ENCODE measurements at places on chromosomes 12 and 14. TPM values are rescaled to one million over a fixed set of nuclear protein-coding genes. Genes with fewer than 3 reads are reported as not detected.

- DNase-seq = no peak
Measured at GRCh38 chr14:56422703-56423213, 156.8 kb upstream of the TMEM260 start.

TBX3 gene
- polyA plus RNA-seq = 66.4 TPM

GRCh38 chr14:76977793-76978720, 50.5 kb downstream of the IRF2BPL start:
- no peak for DNase-seq

ANP32D gene
- not detected for polyA plus RNA-seq

- DNase-seq = no peak
Measured at GRCh38 chr14:30584058-30584630, 25.2 kb downstream of the G2E3 start.

NRIP2 gene
- not detected for polyA plus RNA-seq

TTC6 gene
- not detected for polyA plus RNA-seq

GRCh38 chr12:108858311-108859074, 1.1 kb upstream of the SSH1 start:
- no peak for DNase-seq

DNA sequence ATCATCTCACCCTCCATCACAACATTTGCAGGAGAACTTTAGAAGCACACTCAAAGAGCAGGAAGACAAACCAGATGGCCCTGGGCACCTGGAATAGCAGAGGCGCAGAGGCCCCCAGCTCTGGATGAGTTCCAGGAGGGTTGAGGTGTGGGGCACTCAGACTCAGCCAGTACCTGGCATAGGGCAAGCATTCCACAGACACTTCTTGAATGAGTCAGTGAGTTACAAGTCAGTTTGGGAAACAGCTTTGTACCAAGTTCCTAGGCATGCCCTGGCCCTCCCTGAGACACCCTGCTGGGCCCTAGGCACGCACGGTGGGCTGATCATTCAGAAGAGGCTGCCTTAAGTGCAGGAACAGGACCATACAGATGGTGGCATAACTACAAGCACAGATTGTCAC, 54.3 kb downstream of the MAP3K9 start:
- DNase-seq = no peak

DNA sequence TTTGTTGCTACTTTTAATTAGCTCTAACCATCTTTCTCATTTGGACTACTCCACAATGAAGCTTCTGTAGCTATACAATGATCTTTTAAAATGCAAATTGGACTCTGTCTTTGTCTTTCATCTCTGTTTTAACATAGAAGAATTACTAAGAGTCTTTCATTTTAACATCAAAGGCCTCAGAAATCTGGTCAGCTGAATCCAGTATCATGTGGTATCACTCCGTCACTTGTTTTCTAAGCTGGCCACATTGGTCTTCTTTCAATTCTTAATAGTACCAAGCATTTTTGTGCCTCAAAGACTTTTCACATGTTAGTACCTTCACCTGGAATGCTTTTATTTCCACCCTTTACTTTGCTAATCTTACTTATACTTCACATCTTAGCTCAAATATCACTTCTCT, 95.5 kb upstream of the SLC16A7 start:
- no peak for DNase-seq

CFAP251 gene
- 1.3 TPM for polyA plus RNA-seq

TGFB3 gene
- polyA plus RNA-seq = 6.7 TPM

GRCh38 chr14:89349171-89350008, 67.6 kb downstream of the FOXN3 start:
- DNase-seq = no peak

FBLN5 gene
- polyA plus RNA-seq = 135 TPM

- DNase-seq = no peak
Measured at GRCh38 chr14:77407158-77407557, 16.2 kb downstream of the NOXRED1 start.

RFX4 gene
- polyA plus RNA-seq = not detected

ACOT6 gene
- polyA plus RNA-seq = not detected

GRCh38 chr12:93918262-93918661, 230.1 kb upstream of the PLXNC1 start:
- DNase-seq = peak; percentile 83

CLEC7A gene
- polyA plus RNA-seq = not detected

TBC1D30 gene
- polyA plus RNA-seq = 0.22 TPM

GRCh38 chr12:72141381-72141780, 130.8 kb upstream of the TRHDE start:
- no peak for DNase-seq

DNA sequence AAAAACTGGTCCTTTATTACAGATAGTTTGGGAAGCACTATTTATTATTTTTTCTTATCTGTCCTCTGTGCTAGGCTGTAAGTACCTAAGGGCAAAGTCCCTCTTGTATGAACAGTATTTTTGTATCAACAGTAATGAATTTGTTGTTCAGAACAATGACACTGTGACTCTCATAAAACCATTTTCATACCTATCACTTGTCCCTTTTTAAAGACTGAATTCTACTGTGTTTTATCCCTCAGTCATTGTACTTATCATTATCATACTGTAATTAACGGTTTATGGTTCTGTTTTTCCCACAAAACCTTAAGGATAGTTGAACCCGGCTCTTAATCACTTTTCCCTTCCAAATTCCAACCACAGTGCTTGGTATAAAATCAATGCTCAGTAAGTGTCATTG, 69.4 kb downstream of the SRGAP1 start:
- DNase-seq = no peak

GRCh38 chr14:77245820-77246219, 25.2 kb downstream of the NGB start:
- no peak for DNase-seq

TFCP2 gene
- 16.0 TPM for polyA plus RNA-seq

RPGRIP1 gene
- polyA plus RNA-seq = not detected

DNA sequence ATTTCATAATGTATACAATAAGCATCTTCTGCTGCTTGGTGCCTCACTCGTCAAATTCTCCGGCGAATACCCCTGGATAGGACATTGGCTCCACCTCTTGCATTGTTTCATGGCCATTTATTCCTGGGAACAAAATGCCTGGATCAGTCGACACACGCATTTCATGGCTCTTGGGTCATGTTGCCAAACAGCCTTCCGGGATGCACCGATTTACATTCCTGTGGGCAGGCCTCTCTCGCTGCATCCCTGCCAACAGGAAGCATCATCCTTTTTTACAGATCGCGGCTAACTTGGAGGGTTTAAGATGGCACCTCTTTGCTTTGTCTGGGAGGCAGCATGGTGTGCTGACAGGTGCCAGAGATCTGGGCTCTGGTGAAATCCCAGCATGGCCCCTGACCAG, 32.7 kb upstream of the RIMBP2 start:
- DNase-seq = no peak

GRCh38 chr12:79634957-79635471, 55.8 kb downstream of the PAWR start:
- peak; percentile 18 for DNase-seq

DNA sequence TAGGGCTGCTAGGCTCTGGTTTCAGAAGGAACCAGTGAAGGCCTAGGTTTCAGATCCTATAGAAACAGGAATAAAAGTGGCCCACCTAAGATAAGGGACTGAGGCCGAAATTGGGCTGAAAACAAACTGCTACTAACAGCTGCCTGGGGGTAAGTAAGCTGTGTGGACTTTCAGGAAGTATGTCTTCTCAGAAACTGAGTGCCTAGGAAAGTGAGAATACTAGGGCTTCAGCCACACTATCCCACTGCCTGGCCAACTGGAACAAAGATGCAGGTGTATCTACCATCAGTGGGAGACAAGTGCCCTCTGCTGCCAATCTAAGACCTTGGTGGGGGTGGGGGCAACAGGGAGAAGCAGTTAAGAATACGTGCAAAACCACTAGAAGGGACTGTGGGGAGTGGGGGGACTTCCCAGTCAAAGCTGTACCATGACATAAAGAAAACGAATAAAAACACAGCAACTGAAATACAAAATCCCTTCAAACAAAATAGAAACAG, 82.5 kb downstream of the MED13L start:
- no peak for DNase-seq

NYNRIN gene
- 10.1 TPM for polyA plus RNA-seq

- DNase-seq = no peak
Measured at GRCh38 chr14:76080025-76080424, 71.7 kb upstream of the GPATCH2L start.

MARCHF9 gene
- polyA plus RNA-seq = 6.2 TPM

CLEC4C gene
- polyA plus RNA-seq = not detected

- no peak for DNase-seq
Measured at GRCh38 chr12:111181143-111181726, 187.7 kb downstream of the PHETA1 start.

GRCh38 chr12:11581179-11581755, 68.2 kb upstream of the ETV6 start:
- DNase-seq = no peak

GRCh38 chr12:112179916-112180315, 54.6 kb downstream of the TRAFD1 start:
- DNase-seq = no peak

DNA sequence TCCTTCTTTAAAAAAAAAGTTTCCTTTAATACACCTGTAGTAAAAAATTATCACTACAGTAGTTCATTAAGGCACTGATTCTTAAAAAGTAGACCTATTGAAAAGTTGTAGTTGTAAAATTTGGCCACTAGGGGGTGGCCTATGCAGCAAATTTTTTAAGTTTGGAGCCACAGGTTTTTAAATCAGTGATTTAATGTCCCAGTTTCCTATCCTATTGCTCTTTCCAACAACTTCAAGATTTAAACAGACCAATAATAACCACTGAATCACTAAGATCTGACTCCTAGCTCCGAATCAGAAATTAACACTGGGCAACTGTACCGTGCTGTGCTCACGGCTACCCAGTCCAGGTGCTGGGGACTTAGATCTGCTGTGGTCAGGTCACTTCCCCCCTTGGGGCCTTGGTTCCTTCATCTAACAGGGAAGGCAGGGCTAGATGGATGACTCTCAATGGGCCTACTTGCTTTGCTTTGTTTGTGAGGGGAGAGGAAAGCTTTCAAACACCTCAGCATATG, 279.3 kb downstream of the MED13L start:
- peak; percentile 8 for DNase-seq

FAR2 gene
- 17.1 TPM for polyA plus RNA-seq

GRCh38 chr14:48504921-48505320, 829.5 kb upstream of the MDGA2 start:
- DNase-seq = no peak

DNA sequence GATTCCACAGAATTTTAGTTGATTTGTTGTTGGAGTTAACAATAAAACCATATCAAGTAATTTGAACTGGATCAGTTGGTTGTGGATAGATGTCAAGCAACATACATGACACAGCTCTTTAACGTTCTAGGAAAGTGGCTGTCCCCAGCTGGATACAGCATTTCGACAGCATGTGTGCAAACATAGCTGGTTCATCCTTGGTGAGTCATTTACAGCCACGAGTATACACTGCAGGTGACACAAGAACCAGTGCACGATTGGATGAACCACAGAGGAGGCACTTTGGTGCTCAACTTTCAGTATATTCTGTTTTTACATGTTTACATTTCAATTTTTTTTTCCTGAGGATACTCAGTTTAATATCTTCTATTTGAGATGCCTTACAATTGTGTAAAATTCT, 242.4 kb downstream of the TMEM117 start:
- DNase-seq = no peak

DNA sequence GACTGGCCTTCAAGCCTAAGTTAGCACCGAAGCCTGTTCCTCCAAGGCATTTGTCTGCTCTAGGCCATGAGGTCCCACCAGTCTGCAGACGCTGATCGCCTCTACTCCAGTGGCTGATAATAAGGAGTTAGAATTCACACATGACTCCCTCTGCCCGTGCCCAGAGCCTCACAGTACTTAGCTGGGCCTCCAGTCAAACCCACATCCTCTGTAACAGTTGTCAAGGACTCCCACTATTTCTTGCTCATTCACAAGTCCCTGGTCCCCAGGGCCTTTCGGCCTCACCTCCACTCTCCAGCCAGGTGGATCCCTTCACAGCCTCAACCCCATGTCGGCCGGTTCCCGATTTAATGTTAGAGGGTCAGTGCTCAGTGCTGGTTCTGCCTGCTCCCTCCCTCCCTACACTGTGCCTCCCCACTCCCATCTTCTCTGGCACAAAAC, 6.3 kb upstream of the KRT5 start:
- no peak for DNase-seq

DNA sequence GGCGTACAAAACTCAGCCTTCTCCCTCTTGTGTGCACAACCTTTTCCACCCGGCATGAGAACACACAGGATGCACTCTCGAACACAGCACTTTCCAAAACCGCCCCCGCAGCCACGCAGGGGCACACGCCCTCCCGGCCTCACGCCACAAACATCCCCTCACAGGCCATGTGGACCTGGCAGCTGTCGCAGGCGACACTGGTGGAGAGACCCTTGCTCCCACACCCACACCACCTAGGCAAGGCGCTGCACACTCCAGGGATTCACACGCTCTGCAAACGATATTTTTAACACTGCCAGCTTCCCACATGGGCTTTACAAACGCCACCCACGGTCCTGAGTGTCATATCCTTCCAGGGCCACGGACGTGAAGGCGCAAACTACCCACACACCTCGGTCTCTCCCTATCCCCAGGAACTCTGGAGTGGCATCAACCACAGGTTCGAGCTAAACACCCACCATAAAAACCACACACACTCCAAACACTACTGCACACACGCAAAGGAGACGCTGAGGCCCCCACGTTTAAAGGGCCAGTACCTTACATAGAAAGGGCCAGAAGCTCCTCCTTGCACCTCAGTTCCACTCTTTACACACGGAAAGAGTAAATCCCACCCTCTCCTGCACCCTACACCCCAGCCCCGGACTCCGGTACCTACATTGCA, 12.4 kb upstream of the ITGB7 start:
- no peak for DNase-seq

RAD52 gene
- 15.3 TPM for polyA plus RNA-seq

GRCh38 chr14:65128096-65128495, 25.8 kb upstream of the MAX start:
- peak; percentile 4 for DNase-seq

DNA sequence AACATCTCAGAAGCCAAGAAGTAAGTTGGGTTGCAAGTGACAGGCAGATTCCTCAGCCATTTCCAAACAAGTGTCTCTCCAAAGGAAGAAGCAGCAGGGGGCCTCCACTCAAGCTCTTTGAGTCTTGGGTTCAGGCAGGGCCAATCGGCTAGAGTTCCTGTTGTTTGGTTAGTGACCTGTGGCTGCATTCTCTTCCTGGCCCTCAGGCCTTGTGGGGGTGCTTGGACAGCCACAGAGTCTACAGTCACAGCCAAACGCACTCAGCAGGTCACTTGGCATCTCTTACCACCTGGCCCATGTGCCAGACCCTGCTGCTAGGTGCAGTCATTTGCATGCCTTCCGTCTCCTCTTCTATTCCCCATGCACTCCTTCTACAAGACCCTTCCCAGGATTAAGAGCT, 353.9 kb downstream of the GRIN2B start:
- DNase-seq = no peak

- peak; percentile 90 for DNase-seq
Measured at GRCh38 chr12:96219700-96220206, 25.6 kb downstream of the ELK3 start.

- DNase-seq = no peak
Measured at GRCh38 chr12:23359975-23360701, 589.3 kb downstream of the SOX5 start.
